NAMALWA (cell line): ENCODE measurements at places on chromosomes 6 and 20.
A peak's percentile ranks its signal among the peaks of the same experiment; 100 is the strongest.

DNA sequence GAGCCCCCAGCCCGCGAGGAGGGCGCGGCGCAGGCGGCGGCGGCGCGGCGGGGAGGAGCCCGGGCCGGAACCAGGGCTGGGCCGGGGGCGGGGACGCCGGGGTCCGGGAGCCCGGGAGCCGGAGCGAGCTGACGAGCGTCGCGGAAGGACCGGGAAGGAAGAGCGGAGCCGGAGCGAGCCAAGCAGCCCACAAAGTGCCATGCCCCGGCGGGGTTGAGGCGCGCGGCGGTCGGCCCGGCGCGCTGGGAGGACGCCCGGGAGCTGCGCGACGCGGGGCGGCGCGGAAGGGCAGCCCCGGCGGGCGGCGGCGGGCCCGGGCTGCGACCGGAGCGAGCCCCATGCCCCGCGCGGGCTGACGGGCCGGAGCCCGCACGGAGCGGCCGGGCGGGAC, 289 bp downstream of the FOXP4 start:
- peak; percentile 45 for DNase-seq

DNA sequence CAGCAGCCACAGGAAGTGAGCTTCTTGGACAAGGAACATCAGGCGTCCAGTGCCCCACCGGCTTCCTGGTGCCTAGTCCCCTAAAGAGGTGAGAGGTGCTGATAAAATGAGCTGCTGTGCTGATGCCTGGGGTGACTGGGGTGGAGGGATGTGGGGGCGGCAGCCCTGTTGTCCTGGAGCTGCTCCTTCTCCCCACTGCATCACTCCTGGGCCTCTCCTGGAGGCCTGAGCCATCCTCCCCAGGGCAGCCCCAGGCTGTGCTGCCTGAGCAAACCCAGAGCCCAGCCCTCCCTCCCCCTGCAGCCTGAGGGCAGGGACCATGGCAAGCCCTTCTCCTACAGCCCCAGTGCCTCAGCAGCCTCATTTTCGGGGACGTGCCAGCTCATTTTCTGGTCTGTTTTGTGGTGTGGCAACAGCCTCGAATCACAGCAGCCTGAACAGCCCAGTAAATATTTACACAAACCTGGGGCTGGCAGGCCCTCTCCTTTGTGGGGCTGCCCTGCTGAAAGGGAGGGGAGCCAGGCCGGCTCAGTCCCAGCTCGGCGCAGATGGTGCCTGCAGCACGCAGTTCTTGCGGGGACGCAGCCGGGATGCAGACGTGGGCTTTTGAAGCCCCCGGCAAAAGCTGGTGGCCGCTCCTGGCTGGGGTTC, 259.9 kb downstream of the DLL1 start:
- DNase-seq: no peak

DNA sequence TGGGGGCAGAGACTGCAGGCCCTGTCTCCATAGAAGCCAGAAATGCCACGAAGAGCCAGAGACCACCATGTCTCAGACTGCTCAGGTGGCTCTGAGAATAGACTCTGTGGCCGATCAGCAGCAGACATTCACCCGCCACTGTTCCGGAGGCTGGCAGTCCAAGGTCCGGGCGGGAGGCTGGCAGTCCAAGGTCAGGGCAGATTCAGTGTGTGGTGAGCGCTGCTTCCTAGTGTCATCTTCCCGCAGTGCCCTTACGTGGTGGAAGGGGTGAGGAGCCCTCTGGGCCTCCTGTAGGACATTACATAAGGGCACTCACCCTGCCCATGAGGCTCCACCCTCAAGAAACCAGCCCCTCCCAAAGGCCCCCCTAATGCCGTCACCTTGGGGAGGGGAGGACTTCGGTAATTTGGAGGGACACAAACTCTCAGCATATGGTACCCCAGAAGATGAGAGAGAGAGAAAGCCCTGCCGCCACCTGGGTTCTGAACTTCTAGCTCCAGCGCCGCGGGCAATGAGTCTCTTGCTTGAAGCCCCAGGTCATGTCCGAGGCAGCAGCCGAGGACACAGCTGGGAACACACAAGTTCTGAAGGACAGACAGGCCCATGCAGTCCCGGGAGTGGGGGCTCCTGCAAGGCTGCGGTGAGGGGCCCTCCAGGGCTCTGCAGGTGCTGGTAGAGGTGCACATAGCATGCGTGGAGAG, 36.4 kb downstream of the DACT2 start:
- DNase-seq: no peak

DNA sequence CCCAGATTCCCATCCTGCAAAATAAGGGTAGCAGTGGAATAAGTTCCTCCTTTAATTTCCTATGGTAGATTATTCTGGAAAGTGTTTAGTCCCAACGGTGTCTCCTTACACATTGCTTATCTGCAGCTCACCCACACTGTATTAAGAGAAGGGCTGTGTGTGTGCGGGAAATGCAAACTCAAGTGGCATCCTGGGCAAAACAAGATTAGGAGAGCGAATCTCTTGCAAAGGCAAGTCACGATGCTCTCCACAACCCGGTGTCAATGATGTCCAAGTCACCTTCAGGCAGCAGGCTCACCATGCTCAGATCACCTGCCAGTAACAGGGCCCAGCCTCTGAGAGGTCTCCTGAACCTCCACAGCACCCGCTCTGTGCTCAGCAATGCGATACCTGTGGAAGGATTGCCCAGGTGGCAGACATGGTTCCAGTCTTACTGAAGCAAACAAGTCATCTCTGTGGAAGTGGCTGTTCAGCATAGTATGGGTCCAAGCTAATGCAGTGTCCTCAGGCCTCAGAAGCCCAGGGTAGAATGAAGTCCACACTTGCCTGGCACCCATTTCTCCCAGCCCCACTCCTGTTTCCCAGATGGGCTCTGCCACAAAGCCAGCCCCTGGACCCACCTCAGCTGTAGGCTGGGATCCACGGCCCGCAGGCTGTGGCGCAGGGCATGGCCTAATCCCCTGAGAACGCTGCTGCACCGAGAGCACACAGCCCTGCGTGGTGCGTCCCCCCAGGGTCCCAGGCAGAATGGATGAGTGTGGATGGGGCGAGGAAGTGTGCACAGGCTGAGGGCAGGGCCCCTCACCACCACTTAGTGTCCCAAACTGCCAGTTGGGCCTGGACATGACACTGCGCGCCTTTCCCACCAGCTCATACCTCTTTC, 101.2 kb downstream of the PXDC1 start:
- no peak for DNase-seq

- DNase-seq: no peak
Observed at GRCh38 chr20:58277578-58278472, 31.7 kb upstream of the RAB22A start.

DNA sequence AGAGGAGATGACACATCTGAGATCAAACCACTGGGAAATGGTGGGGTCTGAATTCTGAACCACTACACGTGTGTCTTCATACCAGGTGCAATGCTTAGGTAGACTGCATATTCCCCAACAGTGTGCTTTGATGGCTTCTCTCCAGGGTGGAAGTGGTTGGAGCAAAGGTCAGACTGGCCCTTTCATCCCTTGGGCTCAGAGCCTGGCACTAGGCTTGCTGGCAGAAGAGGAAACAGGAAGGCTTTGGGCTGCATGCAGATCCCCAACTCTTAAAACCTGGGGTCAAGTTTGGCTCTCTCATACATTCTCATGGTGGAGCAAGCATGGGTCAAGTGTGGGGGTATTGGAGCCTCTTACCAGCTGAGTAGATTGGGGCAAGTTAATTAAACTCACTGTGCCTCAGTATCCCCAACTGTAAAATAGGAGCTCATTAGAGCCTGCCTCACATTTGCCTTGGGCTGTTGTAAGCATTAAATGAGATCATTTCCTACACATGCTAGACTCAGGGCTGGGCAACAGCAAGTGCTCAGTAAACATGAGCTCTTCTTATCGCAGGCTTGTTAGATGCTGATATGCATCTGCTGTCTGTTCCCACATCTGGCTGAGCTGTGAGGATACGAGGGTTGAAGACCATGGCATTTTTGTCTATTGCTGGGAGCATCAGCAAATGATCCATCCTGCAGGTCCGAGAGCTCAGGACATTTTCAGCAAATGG, 51.6 kb upstream of the FAM83D start:
- peak; percentile 90 for DNase-seq

DNA sequence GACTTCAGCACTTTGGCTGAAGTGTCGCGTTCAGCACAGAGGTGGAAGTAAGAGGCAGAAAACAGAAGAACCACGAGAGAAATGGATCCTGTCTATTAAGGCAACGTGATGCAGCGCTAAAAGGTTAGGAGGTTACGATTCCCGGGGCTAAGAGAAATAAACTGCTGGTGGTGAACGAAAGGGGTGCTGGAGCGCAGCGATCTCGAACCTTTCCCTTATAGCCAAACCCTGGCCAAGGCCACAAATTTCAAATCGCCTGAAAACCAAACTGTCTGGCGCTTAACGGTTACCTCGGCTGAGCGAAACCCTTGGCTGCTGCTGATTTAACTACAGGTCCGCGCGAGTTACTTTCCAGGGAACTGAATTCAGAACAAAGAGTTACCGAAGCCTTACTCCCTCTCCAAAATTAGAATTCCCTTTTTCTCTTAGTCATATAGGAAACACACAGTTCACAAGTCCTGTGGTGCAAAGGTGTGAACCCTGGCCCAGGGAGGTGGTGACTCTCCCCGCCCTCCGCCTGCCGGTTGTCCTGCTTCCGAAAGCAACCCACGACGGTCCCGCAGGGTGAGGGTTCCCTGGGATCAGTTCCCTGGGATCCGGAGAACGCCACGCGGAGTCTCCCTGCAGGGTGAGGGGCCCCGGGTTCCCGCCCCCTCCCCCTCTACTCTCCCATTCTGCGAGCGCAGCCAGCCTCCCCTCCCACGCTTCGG, 1.3 kb upstream of the SLC35D3 start:
- no peak for DNase-seq

DNA sequence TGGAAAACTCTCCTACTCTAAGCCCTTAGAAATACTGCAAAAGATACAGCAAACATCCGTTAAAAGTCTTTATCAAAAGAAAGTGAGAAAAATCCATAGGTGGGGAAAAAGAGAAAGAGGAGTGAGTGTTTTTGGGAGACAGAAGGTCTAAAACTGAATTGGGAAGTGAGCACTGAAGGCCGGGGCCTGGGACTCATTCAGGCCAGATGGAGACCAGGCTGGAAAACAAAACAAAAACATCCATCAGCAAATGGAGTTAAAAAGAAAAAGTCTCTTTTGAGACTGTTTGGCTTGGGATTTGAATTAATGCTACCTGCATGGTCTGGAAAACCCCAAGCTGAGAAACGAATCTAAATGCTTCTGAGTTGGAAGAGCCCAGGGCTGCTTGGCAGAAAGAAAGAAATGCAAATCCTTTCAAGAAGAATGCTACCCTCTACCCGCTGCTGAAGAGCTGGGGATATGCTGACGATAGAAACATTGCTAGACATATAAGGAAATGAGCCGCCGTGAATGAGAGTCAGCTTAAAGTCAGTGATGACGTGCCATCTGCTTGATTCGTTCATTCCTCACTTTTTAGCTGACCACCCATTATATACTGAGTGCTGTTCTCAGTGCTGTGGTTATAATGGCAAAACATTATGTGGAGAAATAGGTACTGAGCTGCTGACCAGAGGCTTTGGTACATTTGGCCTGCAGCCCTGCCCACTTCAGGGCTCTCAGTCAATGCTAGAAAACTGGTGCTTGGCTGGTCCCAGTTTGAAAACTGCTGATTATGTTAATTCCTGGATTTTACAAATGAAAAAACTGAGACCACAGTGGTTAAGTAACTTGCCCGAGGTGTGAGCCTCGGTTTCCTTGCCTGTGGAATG, 28.0 kb upstream of the TULP4 start:
- no peak for DNase-seq

DNA sequence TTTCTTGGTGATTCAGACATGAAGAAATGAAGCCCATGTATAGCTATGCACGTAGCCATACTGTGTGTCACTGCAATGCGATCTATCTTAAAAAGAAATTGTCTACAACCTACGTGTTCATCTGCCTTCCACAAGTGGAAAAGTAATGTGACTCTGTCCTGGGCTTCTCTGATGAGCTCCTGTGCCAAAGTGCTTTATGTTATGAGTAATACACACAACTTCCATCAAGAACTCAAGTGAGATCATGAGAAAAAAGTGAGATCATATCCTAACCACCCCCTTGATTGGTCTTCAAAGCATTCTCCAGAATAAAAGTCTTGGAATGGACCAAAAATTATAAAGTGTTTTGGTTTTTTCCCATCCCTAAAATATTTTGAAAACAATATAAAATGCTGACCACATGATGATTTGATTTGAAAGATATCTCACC, 114.3 kb downstream of the DST start:
- no peak for DNase-seq

- no peak for DNase-seq
Observed at GRCh38 chr6:111589366-111589765, 16.3 kb downstream of the TRAF3IP2 start.

DNA sequence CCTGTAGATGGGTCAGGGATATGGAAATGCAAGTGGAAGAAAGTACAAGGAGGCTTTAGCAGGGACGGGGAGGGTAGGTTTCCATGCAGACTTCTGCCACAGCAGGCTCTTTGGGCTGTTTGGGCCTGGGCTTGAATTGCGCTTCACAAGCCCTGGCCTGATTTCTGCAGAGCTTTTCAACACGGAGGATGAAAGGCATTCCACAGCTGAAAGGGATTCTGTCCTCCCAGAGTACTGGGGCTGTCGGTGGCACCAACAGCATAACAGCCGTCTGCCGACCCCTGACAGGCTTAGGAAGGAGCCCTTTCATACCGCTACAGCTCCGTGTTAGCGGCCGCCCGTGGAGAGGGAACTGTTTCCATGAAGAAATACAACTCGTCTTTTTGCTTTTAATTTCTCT, 22.9 kb upstream of the TBC1D7 start:
- no peak for DNase-seq

GRCh38 chr20:51067792-51068191, 44.9 kb upstream of the KCNG1 start:
- DNase-seq: no peak

GRCh38 chr20:63314015-63314471, 21.1 kb downstream of the COL20A1 start:
- DNase-seq: no peak

DNA sequence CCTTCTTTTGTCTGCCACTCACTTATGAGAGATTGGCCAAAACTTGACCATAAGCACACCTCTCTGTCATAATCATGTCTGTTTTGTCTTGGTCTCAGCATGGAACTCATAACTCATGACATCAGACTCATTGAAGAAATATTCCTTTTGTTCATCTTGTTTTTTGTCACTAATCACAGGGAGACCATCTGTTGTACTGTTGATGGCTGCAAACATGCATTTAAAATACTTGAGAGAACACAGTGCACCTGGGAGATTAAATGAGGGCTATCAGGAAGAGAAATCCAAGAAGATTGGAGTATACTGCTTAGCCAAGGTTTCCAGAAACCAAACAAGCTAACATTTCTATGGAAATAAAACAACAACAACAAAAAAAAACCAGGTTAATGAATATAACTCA, 689.7 kb downstream of the EPM2A start:
- no peak for DNase-seq

DNA sequence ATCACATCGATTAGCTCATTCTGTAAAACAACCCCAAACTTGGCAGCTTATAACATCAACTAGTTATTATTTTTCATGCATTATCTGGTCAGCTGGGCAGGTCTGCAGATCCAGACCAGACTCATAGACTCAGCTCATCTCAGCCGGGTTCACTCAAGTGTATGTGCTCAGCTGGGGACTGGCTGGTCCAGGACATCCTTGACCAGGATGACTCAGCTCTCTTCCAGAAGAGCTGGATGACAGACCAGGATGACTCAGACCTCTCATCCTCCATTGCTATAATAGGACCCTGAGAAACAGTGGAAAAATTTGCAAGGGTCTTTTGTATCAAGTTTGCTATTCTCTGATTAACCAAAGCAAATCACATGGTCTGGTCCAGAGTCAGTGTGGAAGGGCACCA, 312.5 kb upstream of the PLCB4 start:
- DNase-seq: no peak
